ENCODE measurements at places on chromosomes 2 and 18. TPM values are rescaled to one million over a fixed set of nuclear protein-coding genes. Genes with fewer than 3 reads are reported as not detected.

PTPRN gene
- not detected for total RNA-seq

GALNT1 gene
- 32.0 TPM for total RNA-seq

RBKS gene
- 3.1 TPM for total RNA-seq

- no peak for DNase-seq
Measured at GRCh38 chr18:45801416-45802004, 24.0 kb upstream of the SIGLEC15 start.

DNA sequence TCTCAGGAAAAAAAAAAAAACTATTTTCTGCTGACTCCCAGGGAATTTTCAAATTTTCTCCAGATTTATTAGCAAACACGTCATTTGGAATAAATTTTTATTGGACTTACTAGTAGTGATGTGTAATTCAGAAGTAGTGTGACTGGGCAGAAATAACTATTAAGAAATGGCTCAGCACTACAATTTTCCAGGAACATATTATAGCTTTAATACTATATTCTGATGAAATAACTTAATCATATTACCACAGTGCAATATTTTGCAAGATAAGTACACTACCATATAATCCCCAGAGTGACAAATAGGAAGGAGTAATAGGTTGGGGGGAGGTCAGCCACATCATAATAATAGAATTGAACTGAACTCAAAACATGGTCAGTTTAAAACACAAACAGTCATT lies 19.7 kb upstream of the TNFAIP6 start:
- no peak for DNase-seq

DNA sequence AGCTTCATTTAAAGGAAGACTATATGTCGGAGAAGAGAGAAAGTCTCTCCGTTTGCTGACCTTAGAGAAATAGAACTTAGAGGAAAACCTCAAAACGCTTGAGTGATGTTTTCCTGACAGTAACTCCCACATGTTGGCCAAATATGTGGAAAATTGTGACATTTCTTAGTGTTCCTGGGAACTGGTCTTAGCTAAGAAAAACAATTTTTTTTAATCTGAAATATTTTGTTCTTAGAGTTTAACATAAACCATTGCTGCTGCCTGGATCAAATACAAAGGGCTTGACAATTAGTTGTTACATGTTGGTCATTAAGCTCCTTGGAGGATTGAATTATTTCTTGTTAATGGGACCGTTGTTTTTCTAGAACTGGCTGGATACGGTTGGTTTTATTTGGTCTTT lies 16.3 kb downstream of the DYNC2LI1 start:
- no peak for DNase-seq

DNA sequence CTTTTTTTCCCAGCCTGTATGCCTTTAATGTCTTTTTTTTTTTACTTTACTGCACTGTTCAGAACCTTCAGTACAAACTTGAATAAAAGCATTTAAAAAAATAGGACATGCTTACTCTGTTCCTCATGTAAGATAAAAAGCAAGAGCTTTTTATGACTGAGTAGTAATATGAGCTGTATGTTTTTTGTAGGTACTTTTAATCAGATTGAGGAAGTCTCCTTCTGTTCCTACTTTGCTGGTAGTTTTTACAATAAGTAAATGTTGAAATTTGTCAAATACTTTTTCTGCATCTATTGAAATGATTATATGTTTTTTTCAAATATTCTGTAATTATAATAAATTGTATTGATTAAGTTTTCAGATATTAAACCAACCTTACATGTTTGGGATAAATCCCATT lies 189.8 kb downstream of the FAM210A start:
- DNase-seq, result no peak

DNA sequence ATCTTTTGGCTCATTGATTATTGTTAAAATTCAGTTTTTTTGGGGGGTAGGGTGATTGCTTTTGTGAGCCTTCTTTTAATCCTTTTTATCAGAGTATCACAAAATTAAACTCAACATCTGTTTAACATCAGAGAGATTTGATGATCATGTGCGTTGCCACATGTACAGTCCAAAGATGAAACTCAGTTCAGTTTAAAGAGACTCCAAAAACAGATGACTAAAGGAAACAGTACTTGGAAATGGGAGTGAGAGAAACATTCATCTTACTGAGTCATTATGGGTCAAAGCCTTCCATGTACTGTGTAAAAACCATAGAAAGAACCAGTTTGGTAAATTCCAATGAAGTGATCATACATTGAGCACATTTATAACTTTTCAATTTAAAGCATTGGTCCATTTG lies 53.0 kb downstream of the LYPD6 start:
- no peak for DNase-seq

GRCh38 chr18:49201464-49201863 lies 250.7 kb upstream of the SMAD7 start:
- DNase-seq, result no peak

DNA sequence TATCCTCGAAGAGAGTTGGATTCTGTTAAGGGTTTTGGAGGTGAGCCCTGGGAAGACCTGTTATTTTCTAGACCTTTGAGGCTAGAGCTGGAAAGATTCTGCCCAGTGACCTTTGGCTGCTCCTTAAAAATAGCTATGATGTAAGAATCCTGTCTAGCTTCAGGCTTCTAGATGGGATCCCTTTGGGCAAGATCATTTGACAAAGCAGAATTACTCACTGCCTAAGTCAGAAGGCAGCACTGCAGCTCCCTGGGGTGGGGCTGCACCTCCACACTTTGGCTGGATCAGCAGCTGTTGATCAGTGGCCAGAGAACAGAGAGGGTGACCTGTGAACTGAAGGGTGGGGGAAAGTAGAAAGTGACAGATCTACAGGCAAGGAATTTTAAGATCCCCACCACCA lies 103.8 kb downstream of the ASAP2 start:
- no peak for DNase-seq

- no peak for DNase-seq
Measured at GRCh38 chr2:197926673-197927072, 122.3 kb downstream of the PLCL1 start.

Data from thoracic aorta (tissue), 2 donors.